ENCODE measurements at places on chromosomes 6 and 20.

- no peak for DNase-seq
These were observed 25.2 kb upstream of the TLDC2 start for GRCh38 chr20:36850759-36851158.

DNA sequence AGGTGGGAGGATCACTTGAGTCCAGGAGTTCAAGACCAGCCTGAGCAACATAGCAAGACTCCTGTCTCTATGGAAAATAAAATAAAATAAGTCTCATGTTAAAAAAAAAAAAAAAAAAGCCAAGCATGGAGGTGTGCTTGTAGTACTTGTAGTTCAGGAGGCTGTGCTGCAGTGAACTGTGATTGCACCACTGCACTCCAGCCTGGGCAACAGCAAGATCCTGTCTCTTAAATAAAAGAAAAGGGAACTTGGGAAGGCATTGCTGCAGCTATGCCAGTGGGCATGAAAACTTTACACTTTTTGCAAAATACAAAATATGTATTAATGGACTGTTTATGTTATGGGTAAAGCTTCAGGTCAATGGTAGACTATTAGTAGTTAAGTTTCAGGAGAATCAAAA is 37.5 kb upstream of the REV3L start:
- DNase-seq, result no peak

DNA sequence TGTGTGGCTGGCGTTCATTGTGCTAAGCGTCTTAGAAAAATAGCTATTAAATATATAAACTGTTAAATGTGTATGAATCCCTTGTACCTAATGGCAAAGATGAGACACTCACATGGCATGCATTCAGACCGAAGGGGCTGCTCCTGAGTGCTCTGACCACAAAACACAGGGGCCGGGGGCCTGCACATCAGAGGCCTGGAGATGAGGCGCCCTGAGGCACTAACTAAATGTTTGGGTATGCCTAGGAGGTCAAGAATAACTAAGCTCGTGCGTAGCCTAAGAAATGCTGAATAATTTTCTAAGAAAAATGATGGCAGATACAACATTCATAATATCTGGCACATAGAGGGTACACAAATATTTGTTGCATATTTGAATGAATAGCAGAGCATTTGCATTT is 92.5 kb downstream of the PSMB1 start:
- DNase-seq, result no peak

- DNase-seq, result no peak
These were observed 129.7 kb downstream of the FAXC start for GRCh38 chr6:99219788-99220187.

DNA sequence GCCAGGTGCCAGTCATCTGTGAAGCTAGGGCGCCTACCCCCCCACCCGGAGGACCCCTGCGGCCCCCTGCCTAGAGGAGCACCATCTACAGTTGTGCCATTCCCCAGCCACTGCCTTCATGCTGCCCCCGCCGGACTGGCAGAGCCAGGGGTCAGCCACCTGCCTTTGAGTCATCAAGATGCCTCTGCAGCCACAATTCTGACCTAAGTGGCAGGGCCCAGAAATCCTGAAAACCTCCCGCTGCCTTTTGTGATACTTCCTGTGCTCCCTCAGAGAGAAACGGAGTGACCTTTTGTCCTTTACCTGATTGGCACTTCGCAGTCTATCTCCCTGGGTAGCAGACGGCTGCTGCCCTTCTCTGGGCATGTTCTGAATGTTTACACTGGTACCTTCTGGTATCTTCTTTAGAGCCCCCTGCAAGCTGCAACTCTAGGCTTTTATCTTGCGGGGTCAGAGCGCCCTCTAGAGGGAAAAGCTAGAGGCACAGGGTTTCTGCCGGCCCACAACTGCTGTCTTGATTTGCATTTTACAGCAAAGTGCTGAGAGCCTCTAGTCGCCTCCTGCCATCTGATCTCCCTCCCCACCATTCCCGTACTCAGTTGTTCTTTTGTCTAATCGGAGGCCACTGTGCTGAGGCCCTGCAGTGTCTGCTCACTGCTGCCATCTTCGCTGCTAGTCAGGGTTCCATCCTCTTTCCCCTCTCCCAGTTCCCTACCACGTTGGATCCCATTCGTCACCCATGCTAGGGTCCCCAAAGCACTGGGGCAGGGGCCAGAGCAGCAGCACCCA is 26.9 kb downstream of the SPATA2 start:
- peak; percentile 75 for DNase-seq

GRCh38 chr6:109978174-109979032 is at the start of gene GPR6:
Gene GPR6 (plus strand): TSS chr6:109978311. CDS start chr6:109979113, 802 bp downstream.
- peak; percentile 35 for DNase-seq

DNA sequence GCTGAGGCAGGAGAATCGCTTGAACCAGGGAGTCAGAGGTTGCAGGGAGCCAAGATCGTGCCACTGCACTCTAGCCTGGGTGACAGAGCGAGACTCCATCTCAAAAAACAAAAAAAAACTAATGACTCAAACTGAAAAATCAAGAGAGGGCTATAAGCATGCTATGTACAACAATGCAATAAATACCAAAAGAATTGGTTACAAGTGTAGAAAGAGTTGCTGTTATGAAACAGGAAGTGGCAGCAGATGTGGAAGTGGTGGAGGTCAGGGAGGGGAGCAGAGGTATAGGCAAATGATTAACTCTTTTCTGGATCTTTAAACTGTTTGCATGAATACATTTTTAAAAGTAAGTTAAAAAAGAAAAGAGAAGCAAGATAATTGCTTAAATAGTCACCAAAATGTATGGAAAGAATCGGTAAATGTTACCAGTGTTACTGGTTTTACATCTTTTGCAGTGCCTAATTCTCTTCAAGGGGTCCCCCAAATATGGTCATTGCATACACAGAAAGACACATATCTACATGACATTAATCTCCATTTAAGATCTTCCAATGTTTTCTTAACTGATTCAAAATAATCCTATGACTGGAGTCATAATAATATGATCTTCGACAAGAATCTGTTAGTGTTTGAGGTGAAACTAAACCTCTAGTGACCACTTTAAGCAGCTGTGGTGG is 15.0 kb downstream of the CALHM6 start:
- no peak for DNase-seq

- no peak for DNase-seq
These were observed 38.3 kb downstream of the ENPP1 start for GRCh38 chr6:131846023-131846663.

- no peak for DNase-seq
These were observed 519.7 kb downstream of the CDH26 start for GRCh38 chr20:60477958-60478357.

DNA sequence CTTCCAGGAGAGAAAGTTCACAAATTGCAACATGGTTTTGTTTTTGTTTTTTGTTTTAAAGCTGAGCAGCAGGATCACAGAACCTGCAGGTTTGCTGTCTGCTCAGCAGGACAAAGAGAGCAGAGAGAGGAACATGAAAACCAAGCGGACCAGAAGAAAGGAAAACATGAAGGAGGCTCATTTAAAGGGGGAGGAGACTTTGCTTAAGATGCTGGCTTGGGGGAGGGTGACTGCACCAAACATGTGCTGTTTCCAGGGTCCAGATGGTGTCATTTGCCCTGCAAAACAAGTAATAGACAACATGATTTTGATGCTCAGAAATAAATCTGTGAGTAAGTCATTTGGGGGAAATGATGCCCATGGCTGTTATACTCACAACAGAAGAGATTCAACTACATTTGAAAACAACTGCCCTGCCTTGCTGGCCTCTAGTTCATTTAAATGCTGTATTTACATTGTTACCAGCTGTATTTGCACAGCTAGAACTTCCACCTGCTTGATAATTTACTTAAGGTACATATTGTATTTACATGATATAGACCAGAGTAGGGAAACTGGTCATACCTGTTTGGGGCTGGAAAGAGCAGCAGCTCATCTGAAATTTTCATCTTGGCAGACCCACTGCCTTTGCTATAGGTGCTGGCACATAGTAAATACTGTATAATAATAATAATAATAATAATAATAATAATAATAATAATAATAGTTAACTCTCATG is 32.2 kb upstream of the CHD6 start:
- no peak for DNase-seq

- no peak for DNase-seq
These were observed 802.3 kb downstream of the MAFB start for GRCh38 chr20:39886650-39887190.

DNA sequence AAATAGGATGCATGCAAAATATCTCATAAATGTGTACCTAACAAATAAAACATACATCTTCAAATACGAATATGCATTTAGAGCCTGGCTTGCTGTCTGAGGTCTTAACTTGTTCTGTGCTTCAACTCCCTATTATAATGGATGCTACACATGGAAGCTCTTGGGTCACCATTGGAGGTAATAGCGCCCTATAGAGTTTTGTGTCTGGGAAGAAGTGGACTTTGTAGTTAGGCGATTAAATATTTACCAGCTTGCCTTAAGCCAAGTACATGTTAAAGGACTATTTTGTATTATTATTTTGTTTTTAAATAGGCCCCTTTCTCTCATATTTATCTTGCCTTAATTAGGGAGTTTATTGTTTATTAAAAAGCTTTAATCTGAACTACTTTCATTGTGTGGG is 107.4 kb downstream of the LAMA2 start:
- no peak for DNase-seq

- DNase-seq, result no peak
These were observed 188.2 kb downstream of the PRKN start for GRCh38 chr6:162539321-162539720.

DNA sequence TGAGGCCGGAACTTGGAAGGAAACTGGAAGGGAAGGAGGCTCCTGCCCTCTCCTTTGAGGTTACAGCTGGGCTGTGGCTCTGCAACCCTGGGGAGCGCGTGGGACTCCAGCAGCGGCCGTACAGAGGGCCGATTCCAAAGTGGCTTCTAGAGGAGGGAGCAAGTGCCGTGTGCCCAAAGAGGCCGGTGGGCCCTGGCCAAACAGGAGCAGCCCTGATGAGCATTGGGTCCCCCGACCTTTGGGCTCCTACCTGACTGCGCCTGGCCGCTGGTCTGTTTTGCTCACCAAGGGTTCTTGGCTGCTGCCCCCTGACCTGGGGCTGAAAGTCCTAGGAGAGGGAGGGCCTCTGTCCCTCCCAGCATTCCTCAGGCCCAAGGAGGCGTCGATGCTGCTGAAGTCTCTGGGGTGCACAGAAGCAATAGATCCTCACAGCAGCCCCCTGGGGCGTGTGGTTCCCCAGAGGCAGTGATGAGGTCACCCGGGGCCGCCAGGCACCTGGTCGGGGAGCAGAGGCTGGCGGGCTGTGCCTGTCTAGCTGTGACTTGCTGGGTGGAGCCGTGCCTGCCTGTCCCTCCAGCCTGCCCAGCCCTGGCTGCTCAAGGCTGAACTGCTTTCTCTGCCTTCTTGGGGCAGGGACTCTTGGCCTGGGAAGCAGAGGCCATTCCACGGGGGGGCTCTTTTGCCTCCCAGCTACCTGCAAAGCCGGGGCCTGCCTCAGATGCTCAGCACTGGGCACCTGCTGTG is 9.8 kb downstream of the RBM38 start:
- no peak for DNase-seq

GRCh38 chr6:117491916-117492315 is 9.4 kb downstream of the DCBLD1 start:
- DNase-seq, result no peak

DNA sequence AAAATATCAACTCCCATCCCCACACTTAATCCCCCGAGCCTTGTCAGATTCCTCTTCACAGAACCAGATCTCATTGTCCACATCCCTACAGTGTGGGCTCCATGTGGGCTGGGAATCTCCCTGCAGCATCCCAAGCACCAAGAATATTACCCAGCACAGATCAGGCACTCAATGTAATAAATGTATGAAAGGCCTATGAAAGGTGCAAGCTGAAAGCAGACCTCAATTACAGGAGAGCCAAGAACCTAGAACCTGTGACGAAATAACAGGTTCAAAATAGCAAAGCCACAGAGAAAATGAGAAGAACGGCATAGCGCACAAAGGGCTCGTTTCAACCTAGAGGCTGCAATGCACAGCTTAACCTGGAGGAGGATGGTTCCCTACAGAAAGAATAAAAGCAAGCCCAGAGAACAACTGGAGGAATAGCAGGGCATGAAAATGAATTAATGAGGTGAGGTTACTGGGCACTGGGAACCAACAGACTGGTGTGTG is 3.1 kb downstream of the SLC23A2 start:
- DNase-seq, result no peak

DNA sequence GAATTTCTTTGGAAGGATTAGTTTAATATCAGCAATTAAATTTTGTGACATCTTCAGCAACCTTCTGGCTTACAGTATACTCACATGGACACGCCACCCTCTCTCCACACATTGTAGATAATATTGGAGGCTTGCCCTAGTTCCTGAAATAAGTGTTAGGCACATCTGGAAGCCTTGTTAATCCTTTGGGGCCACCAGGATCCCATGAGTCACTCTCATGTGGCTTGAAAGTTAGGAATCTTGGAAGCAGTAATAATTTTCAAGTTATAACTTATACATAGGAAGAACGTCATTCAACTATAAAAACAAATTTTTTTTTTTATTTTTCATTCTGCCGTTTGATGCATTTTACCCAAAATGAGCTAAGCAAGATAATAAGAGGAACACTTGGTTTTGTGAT is 20.5 kb downstream of the LAMA4 start:
- no peak for DNase-seq

GRCh38 chr20:47956268-47956995 is 171.2 kb upstream of the SULF2 start:
- no peak for DNase-seq
